NCI-H1048 (cell line): ENCODE measurements at places on chromosomes 16 and 17.

- DNase-seq = no peak
Measured at GRCh38 chr16:50273888-50274325, 7.6 kb downstream of the ADCY7 start.

- no peak for DNase-seq
Measured at GRCh38 chr16:76309639-76310335, 32.6 kb downstream of the CNTNAP4 start.

GRCh38 chr17:58384897-58385296 lies 32.4 kb downstream of the RNF43 start:
- no peak for DNase-seq

GRCh38 chr16:89230255-89230654 lies 12.8 kb downstream of the ZNF778 start:
- DNase-seq = no peak

GRCh38 chr16:53876811-53877210 lies 172.9 kb downstream of the FTO start:
- DNase-seq = no peak

GRCh38 chr17:69478916-69479315 lies 64.4 kb downstream of the MAP2K6 start:
- DNase-seq = no peak

DNA sequence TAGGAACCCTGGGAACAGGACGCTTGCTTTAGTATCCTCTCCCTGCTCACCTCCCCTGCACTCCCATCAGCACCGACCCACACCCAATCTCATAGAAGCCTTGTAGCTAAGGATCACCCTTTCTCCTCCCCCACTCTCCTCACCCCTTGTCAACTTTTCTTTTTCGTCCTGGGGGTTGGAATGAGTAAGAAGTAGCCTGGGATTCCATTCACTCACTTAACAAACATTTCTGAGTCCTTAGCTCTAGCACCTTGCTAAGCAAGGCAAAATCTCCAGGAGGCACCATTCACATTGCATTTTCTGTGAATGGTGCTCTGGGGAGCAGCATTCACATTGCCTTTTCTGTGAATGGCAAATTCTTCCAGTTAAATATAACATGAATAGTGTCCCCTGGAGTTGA lies 1.1 kb upstream of the PGAP3 start:
- DNase-seq = no peak

DNA sequence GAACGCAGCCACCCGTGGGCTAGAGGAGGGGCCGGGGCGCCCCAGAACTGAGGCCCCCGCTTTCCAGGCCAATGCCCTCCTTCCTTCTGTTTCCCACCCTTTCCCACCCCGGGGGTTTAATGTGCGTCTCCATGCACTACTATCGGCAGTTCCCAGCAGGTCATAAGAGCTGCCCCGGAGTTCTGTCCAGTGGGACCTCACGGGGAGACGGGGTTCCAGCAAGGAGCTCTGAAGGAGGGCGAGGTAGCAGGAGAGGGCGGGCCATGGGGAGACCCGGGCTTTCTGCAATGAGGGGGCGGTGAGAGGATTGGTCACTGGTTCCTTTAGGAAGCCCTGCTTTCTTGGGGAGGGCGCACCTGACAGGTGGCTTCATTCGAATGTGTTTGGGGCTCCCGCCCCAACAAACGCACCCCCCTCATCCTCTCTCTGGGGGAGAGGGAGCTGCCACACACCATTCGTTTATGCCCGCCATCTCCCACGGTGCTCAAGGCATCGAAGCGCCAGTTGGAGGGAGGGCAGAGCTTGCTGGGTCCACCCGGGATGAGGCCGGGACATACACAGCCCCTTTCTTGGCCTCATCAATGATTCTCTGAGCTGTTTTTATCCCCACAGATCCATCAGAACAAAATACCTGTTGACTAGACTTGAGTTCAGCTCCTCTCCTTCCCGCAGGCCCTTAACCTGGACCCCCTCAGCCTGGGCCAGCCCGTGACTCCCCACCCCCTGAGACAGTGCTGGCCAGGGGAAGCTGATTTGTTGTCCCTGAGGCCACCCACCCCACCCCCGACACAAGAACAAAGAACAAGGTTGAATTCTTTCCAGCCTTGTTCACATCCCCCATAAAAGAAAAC lies 44.1 kb downstream of the SLC7A5 start:
- DNase-seq = no peak

DNA sequence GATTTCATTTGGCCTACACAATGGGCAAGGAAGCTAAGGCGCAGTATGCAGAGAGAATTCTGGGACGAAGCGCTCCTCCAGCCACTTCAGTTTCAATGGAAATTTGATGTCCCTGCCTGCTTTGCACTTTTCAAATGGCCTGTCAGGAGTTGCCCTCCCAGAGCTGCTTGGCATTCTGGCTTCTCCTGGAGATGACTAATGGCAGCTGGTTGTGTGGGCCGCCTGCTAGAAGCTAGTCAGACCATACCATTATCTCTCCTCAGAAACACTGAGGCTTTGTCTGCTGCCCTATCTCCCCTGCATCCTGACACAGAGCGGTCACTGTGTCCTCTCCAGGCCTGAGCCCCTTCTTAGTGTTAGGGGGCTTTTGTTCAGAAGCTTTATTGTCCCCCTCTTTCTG lies 180.1 kb downstream of the SPECC1 start:
- no peak for DNase-seq

GRCh38 chr17:68601565-68602288 lies 560 bp upstream of the FAM20A start:
- DNase-seq = no peak

GRCh38 chr16:67015313-67015731 lies 13.6 kb upstream of the CBFB start:
- no peak for DNase-seq

- no peak for DNase-seq
Measured at GRCh38 chr17:83079766-83080578, 563 bp downstream of the METRNL start.
